Fibroblast of lung (primary cell): ENCODE measurements at places on chromosomes 12 and 14. TPM values are rescaled to one million over a fixed set of nuclear protein-coding genes. Genes with fewer than 3 reads are reported as not detected.

DNA sequence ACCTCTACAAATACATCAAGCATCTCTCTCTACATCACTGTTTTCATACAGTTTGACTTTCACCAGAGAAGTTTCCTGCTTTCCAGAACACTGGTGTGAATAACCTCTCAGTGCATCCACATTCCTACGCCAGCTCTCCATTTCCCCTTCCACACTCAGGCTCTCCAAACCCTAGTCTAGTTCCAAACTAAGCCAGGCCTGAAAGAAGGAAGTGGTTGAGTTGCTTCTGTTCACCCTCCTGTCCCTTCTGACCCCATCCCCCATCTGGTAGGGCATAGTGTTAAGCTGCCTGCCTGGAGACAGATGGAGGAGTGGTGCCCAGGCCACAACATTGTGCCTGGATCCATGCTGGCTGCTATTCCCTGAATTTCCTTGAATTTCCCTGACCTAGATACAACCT, 132.4 kb downstream of the GPR65 start:
- H3K27me3 ChIP-seq: no peaks in the 10 kb centered on the region
- no peak overlapping the region for H3K4me3 ChIP-seq

- H3K4me1 ChIP-seq: peaks cover 6% of the 10 kb centered on the region
- no peak for DNase-seq
- peak overlapping the region; percentile 93 for H3K4me3 ChIP-seq
- H3K27ac ChIP-seq: peak overlapping the region; percentile 95
- no peaks in the 10 kb centered on the region for H3K27me3 ChIP-seq
Measured at GRCh38 chr12:45730084-45730347, 510 bp downstream of the ARID2 start.

DNA sequence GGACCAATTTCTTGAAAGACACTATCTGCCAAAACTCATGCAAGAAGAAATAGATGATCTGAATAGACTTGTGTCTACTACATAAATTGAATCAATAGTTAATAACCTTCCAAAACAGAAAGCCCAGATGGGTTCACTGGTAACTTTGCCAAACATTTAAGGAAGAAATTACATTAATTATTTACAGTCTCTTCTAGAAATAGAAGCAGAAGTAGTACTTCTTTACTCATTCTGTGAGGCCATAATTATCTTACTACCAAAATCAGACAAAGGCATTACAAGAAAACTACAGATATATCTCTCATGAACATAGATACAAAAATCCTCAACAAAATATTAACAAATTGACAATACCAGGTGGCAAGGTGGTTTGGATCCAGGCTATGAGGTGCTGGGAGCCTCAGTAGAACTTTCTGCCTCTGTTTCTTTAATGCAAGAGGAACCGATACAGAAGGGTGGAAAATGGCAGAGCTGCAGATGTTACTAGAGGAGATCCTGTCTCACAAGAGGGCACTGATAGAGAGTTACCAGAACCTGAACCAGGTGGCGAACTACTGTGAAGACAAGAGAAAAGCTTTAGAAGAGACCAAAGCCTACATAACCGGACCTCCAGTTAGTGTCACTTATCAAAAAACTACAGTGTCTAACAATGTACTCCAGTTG, 33.7 kb upstream of the KTN1 start:
- no peak for DNase-seq
- no peak overlapping the region for H3K27ac ChIP-seq
- H3K4me3 ChIP-seq: no peak overlapping the region
- H3K4me1 ChIP-seq: no peaks in the 10 kb centered on the region
- H3K36me3 ChIP-seq: no peaks in the 10 kb centered on the region

DNA sequence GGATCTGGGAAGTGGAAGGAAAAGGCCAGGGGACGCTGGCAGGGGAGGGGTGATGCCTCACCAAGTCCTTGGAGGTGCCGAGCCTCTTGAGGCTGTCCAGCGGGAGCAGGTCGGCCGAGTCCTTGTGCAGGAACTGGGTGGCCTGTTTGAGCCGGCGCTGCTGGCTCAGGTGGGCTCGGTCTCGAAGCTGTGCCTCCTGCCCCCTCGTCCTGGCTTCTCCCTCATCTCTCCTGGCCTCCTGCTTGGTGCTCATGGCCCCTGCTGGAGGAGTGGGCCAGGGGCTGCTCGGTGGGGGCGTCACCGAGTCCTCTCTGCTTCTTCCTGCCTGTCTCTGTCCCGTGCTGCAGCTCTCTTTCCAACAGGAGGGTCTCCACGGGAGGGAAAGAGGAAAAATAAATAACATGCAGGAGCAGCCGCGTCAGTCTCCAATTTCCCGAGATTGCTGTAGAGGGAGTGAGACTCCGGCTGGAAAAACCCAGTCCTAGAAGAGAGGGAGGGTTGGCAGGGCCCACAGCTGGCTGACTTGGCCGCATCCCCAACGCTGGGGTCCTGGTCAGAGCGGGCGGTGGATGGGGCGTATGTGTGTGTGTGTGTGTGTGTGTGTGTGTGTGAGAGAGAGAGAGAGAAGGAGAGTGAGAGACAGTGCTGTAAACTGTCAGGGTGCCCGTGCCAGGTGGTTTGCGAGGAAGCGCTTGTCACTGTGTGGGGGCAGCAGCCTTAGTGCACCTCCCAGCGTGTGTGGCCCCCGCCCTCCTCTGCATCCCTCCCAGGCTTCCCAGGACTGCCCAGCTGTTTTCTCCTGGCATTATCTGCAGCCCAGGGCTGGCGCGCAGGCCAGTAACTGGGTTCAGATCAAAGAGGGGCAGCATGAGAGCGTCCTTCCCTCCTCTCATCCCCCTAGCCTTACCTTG, at the start of gene NRIP2:
NRIP2 (minus strand) TSS at position 455 of the 911 bp plus-strand sequence; CDS start at position 403, 52 bp downstream.
- H3K4me1 ChIP-seq: no peaks in the 10 kb centered on the region
- no peak within 1 kb of the TSS for H3K27ac ChIP-seq
- H3K36me3 ChIP-seq: no peaks in the 10 kb centered on the region
- H3K27me3 ChIP-seq: no peaks in the 10 kb centered on the region

GRCh38 chr14:104224131-104224505, 85.7 kb downstream of the KIF26A start:
- no peak for DNase-seq
- H3K36me3 ChIP-seq: no peaks in the 10 kb centered on the region
- H3K4me1 ChIP-seq: no peaks in the 10 kb centered on the region
- no peak overlapping the region for H3K27ac ChIP-seq
- H3K27me3 ChIP-seq: no peaks in the 10 kb centered on the region
- H3K4me3 ChIP-seq: no peak overlapping the region

GRCh38 chr12:104575442-104576186, 118.9 kb downstream of the CHST11 start:
- no peak for DNase-seq
- H3K4me1 ChIP-seq: peaks cover 9% of the 10 kb centered on the region
- H3K4me3 ChIP-seq: no peak overlapping the region
- no peaks in the 10 kb centered on the region for H3K36me3 ChIP-seq
- no peak overlapping the region for H3K27ac ChIP-seq

GRCh38 chr14:86790408-86791364, 1202.3 kb downstream of the GALC start:
- no peak overlapping the region for H3K27ac ChIP-seq
- peak; percentile 11 for DNase-seq
- no peaks in the 10 kb centered on the region for H3K27me3 ChIP-seq
- H3K4me3 ChIP-seq: no peak overlapping the region

GRCh38 chr12:5588176-5588575, 156.3 kb downstream of the NTF3 start:
- no peak overlapping the region for H3K27ac ChIP-seq
- DNase-seq: peak; percentile 20
- H3K36me3 ChIP-seq: no peaks in the 10 kb centered on the region
- no peaks in the 10 kb centered on the region for H3K27me3 ChIP-seq
- peaks cover 3% of the 10 kb centered on the region for H3K4me1 ChIP-seq
- no peak overlapping the region for H3K4me3 ChIP-seq

DNA sequence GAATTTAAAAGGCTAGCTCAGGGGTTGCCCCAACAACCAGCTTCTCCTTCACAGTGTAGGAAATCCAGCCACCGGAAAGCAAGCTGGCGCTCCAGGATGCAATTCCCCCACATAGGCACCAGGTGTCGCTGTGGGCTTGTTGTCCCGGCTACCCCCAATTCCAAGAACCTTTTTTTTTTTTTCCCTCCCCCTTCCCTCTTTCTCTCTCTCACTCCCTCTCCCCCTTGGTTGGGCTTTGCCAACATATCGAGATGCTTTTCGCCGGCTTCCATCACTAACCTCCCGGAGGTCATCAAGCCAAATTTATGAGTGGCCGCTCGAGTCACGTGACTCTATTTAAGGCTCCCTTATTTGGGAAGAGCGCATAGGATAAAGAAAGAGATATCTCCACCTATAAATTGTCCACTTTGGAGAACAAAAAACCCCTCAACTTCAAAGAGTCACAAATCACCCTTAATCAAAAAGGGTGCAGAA, at the start of gene HOXC5:
HOXC5 (plus strand) TSS at position 424 of the 474 bp plus-strand sequence. CDS start 73 bp downstream, outside the sequence.
- DNase-seq: peak; percentile 74
- no peaks in the 10 kb centered on the region for H3K36me3 ChIP-seq
- H3K27me3 ChIP-seq: peaks cover 36% of the 10 kb centered on the region
- H3K4me1 ChIP-seq: peaks cover 2% of the 10 kb centered on the region
- no peak within 1 kb of the TSS for H3K27ac ChIP-seq

- H3K27me3 ChIP-seq: no peaks in the 10 kb centered on the region
- peak; percentile 23 for DNase-seq
- no peaks in the 10 kb centered on the region for H3K36me3 ChIP-seq
- no peak overlapping the region for H3K27ac ChIP-seq
- H3K4me3 ChIP-seq: peak overlapping the region; percentile 43
Measured at GRCh38 chr12:9925705-9926393, 6.3 kb downstream of the CLEC2A start.

- H3K4me3 ChIP-seq: no peak overlapping the region
- no peak for DNase-seq
- H3K27ac ChIP-seq: no peak overlapping the region
- H3K36me3 ChIP-seq: no peaks in the 10 kb centered on the region
- no peaks in the 10 kb centered on the region for H3K27me3 ChIP-seq
Measured at GRCh38 chr12:44775901-44776300, 100.2 kb downstream of the NELL2 start.

DNA sequence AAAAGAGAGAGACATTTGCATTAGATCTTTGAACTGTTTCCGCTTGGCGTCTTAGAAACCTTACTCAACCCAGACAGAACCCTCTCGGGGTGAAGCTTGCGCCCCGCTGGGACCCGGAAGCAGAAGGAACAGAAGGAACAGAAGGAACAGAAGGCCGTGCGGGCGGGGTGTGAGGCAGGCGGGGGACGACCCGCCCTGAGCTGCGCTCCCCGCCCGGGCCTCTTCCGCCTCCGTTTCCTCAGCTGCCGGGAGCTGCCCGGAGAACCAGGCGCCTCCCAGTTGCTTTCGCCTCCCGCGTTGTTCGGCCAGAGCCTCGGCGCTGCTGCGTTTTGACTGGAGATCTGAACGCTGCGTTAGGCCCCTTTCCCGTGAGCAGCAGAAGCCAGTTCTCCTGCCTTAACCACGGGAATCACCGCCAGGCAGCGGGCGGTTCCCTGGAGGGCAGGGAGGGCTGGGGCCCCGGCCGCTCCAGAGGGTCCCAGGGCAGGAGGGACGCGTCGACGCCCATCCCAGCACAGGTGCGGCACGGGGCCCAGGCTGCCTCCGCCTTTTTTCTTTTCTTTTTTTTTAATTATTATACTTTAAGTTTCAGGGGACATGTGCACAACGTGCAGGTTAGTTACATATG, 19.3 kb upstream of the MMP17 start:
- no peak overlapping the region for H3K4me3 ChIP-seq
- H3K4me1 ChIP-seq: no peaks in the 10 kb centered on the region
- DNase-seq: no peak

- no peak overlapping the region for H3K4me3 ChIP-seq
- no peaks in the 10 kb centered on the region for H3K27me3 ChIP-seq
- DNase-seq: no peak
- H3K27ac ChIP-seq: no peak overlapping the region
- peaks cover 6% of the 10 kb centered on the region for H3K4me1 ChIP-seq
Measured at GRCh38 chr12:94426049-94426448, 33.6 kb downstream of the CEP83 start.

- H3K4me3 ChIP-seq: no peak overlapping the region
- no peaks in the 10 kb centered on the region for H3K27me3 ChIP-seq
- no peak for DNase-seq
- H3K36me3 ChIP-seq: no peaks in the 10 kb centered on the region
- H3K4me1 ChIP-seq: no peaks in the 10 kb centered on the region
Measured at GRCh38 chr14:68569970-68570409, 222.9 kb downstream of the ZFP36L1 start.

DNA sequence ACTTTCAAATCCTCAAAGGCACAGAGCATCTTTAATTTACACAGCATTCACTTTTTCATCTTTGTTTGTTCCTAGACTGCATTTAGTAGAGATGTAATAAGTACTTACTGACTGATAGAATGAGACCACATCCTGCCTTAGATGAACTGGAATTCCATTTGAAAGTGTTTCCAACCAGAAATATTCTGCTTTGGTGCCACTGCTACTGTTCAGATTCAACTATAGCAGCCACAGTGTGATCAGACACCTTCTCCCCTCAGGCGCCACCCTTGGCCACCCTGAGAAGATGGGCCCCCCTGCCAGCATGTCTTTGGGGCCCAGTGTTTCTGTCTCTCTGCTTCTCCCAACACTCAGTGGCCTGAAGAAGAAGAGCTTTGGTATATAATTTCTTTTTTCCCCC, 449.1 kb downstream of the RAD51B start:
- no peaks in the 10 kb centered on the region for H3K36me3 ChIP-seq
- no peak overlapping the region for H3K27ac ChIP-seq
- no peaks in the 10 kb centered on the region for H3K27me3 ChIP-seq
- DNase-seq: no peak
- no peaks in the 10 kb centered on the region for H3K4me1 ChIP-seq

DNA sequence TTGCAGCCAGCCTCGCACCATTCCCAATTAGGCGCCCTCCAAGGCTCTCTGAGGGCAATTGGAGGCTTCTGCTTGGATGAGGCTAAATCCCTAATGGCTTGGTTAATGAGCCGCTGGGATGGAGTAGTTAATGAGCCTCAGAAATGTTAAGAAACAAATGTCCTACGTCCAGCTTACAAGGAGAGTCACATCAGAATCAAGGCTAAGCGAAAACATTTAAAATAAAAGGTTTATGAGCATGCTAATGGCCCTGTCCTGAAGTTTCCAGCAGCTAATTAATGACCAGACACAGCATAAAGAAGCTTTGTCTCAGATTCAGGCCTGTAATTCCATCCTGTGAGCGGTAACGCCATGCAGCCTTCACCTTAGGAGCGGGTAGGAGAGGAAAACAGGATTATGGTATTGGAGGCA, 200.7 kb upstream of the BCL2L14 start:
- H3K27me3 ChIP-seq: no peaks in the 10 kb centered on the region
- H3K4me1 ChIP-seq: no peaks in the 10 kb centered on the region
- DNase-seq: no peak
- H3K27ac ChIP-seq: no peak overlapping the region

- H3K27me3 ChIP-seq: peaks cover 12% of the 10 kb centered on the region
- H3K27ac ChIP-seq: no peak overlapping the region
Measured at GRCh38 chr14:70803321-70804310, 5.7 kb downstream of the MAP3K9 start.

- no peaks in the 10 kb centered on the region for H3K36me3 ChIP-seq
- no peak overlapping the region for H3K4me3 ChIP-seq
- no peak overlapping the region for H3K27ac ChIP-seq
- no peak for DNase-seq
- no peaks in the 10 kb centered on the region for H3K4me1 ChIP-seq
Measured at GRCh38 chr12:39830171-39830570, 210.6 kb upstream of the ABCD2 start.

Gene RTL1
- not detected in 2 replicates for total RNA-seq

Gene ACVRL1
- 20.8 and 36.2 TPM in 2 replicates for total RNA-seq

Gene ALDH2
- 43.4 and 53.7 TPM in 2 replicates for total RNA-seq

Gene MGAT4C
- total RNA-seq: under 0.01 TPM in 1 of 2 replicates, not detected in the other

Gene BATF
- 0.50 and 0.51 TPM in 2 replicates for total RNA-seq

Gene ITGA7
- 40.3 and 130 TPM in 2 replicates for total RNA-seq

Gene HOXC10
- total RNA-seq: not detected in 2 replicates

Gene MED13L
- total RNA-seq: 97.3 and 115 TPM in 2 replicates

Gene CD69
- not detected in 2 replicates for total RNA-seq

Gene KCNMB4
- total RNA-seq: 0.33 and 0.51 TPM in 2 replicates

Gene LBHD2
- not detected in 2 replicates for total RNA-seq

Gene CPM
- 23.5 and 29.8 TPM in 2 replicates for total RNA-seq

Gene INSM2
- not detected in 2 replicates for total RNA-seq

Gene BMP4
- total RNA-seq: 27.2 and 77.5 TPM in 2 replicates

Gene PRKD1
- 15.9 and 20.1 TPM in 2 replicates for total RNA-seq
